ENCODE measurements at places on chromosomes 11 and 22.

- no peak for DNase-seq
Observed at GRCh38 chr11:8956860-8957259, 7.4 kb downstream of the TMEM9B start.

GRCh38 chr22:27133681-27134314 lies 476.4 kb downstream of the MIAT start:
- DNase-seq = no peak

DNA sequence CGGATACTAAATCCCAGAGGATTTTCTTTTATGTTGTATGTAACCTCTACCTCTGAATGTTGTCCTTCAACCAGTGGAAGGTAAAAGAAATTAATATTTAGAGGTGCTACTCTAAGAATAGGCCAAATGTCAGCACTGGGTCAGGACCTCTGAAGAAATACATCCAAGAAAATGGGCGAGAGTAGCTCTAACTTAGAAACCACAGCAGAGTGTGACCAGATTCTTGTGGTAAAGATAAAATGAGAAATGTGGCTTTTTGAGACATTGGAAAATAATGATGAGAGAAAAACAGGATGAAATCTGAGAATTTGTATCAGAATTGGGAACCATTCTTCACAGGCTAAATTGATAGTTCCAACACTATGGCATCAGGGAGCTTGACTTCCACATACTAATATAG lies 63.5 kb downstream of the CSTPP1 start:
- no peak for DNase-seq

GRCh38 chr11:65446446-65447277 lies 24.1 kb downstream of the NEAT1 start:
- no peak for DNase-seq

GRCh38 chr11:77346906-77347603 lies 45.6 kb upstream of the GDPD4 start:
- no peak for DNase-seq

- DNase-seq = no peak
Observed at GRCh38 chr22:27136596-27136995, 479.2 kb downstream of the MIAT start.

- DNase-seq = no peak
Observed at GRCh38 chr22:30640361-30640760, 4.8 kb downstream of the SLC35E4 start.

DNA sequence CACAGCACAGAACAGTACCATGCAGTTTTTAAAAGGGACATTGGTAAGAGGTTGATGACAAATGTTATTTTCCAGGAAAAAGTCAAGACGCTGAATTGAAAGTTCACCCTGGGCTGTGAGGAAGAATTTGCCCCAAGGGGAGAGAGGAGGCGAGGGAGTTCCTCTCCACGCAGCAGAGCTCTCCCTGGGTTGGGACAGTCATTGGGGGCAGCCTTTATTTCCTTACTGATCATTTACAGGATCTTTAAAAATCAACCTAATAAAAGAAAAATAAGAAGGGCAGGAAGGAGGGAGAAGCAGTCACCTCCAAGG lies 49.9 kb upstream of the WNT7B start:
- DNase-seq = no peak

GRCh38 chr11:34267013-34267412 lies 90.8 kb downstream of the ABTB2 start:
- DNase-seq = no peak

GRCh38 chr11:58564231-58564630 lies 11.4 kb downstream of the LPXN start:
- DNase-seq = no peak

DNA sequence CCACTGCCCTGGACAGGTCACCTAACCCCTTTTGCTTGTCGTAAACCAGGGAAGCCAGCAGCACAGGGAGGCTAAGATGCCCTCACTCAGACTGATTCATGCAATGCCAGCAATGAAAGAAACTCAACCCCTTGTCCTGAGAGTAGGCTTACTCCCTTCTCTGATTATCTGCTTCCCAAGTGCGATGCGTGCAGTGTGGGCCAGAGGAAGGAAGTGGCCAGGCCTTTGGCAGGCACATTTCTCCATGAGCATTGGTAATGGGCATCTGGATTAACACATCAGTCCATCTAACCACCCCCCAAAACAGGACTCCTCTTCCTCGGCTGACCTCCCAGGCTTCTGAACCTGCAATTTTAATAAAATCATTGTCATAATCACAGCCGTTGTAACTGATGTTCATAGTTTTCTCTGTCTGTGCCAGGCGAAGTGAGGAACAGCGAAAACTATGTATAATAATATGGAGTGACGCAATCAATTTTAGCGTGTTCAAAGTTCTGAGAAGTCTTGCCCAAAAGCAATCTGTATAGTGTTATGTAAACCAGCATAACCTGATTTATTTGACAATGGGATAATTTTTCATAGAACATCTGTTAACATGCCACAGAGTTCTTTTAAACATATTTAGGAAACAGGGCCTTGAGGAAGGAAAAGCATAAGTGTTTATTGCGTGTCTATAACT lies 33.9 kb downstream of the TST start:
- DNase-seq = no peak

DNA sequence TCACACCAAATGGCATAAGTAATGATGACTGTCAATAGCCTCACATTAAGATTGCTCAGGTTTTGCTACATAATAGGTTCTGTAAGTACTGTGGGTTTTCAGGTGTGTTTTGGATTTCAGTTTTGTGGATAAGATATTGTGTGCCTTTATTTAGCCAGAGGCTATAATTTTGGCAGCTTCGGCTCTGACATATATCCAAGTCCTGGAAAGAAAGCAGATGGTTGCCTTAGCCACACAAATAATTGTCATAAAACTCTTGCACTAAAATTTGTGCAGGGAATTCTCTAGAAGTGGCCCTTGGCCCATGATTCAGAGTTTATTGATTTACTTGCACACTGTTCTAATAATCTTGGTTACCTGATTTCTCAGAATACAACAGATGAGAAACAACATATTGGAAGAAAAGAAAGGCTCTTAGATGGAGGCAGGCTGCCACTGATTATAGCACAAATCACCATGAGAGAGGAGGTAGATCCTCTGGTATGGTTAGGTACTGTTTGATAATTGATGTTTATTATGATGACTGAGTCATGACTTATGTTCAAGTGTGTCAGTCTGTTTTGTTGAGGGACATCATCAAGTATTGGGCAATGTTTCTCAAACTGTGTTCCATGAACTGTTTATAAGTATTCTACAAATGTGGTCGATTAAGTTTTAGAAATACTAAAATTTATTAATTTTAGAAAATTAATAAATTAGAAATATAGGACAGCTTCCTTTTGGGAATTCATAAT lies 9.6 kb downstream of the REXO2 start:
- DNase-seq = no peak

- DNase-seq = no peak
Observed at GRCh38 chr22:37340331-37341262, 58.3 kb downstream of the CYTH4 start.

GRCh38 chr11:61041755-61042518 lies 60.4 kb upstream of the CD5 start:
- DNase-seq = peak; percentile 93

DNA sequence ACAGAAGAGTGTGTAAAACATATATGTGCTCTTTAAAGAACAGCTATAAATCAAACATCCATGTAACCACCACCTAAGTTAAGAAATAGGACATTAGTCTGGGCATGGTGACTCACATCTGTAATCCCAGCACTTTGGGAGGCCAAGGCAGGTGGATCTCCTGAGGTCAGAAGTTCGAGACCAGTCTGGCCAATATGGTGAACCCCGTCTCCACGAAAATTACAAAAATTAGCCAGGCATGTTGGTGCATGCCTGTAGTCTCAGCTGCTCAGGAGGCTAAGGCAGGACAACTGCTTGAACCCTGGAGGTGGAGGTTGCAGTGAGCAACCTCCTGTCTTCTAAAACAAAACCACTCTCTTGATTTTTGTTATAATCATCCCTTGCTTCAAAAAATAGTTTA lies 103.3 kb downstream of the LRRC32 start:
- DNase-seq = no peak

- DNase-seq = no peak
Observed at GRCh38 chr11:70671611-70672010, 273.3 kb downstream of the CTTN start.

- DNase-seq = no peak
Observed at GRCh38 chr11:10072142-10072541, 221.9 kb downstream of the SBF2 start.

- DNase-seq = no peak
Observed at GRCh38 chr11:8596504-8597046, 2.5 kb upstream of the STK33 start.

DNA sequence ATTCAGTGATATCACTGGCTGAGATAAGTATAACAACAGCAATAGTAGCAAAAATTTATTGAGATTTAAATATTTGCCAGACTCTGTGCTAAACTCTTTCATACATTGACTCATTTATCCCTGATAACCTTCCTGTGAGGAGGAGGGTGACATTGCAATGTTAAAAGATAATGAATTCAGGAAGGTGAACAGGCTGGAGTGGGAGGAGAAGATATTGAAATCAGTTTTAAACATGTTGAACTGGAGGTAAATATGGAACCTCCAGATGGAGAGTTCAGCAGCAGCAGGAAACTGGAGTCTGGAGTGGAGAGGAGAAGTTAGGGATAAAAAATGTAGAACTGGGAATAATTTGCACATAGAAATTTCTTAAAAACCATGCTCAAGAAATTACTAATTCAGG lies 142.0 kb upstream of the FAT3 start:
- no peak for DNase-seq

DNA sequence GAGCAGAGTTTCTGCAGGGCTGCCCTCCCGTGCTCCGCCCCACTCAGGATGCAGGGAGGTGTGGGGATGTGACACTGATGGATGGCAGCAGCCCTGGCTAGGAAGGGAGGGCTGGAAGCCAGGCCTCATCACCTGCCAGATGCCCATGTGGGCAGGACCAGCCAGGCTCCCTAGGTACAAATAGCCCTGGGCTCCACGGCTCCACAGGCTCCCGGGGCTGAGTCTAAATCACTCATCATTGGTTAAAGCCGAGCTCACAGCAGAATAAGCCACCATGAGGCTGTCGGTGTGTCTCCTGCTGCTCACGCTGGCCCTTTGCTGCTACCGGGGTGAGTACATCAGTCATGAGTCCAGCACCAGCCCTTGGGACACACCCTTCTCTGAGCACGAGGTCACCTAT lies at the start of gene SCGB1D1:
Gene SCGB1D1, plus strand, starts transcription at position 206 of the 400 bp plus-strand sequence. Its CDS starts 69 bp downstream, at position 275.
- DNase-seq = no peak

- no peak for DNase-seq
Observed at GRCh38 chr11:84212468-84213390, 926.6 kb upstream of the CCDC90B start.

GRCh38 chr11:12587333-12587991 lies 86.8 kb upstream of the TEAD1 start:
- DNase-seq = no peak

GRCh38 chr22:30804626-30805025 lies 110.0 kb downstream of the OSBP2 start:
- no peak for DNase-seq

- peak; percentile 73 for DNase-seq
Observed at GRCh38 chr11:59097113-59097708, 9.8 kb upstream of the FAM111B start.

DNA sequence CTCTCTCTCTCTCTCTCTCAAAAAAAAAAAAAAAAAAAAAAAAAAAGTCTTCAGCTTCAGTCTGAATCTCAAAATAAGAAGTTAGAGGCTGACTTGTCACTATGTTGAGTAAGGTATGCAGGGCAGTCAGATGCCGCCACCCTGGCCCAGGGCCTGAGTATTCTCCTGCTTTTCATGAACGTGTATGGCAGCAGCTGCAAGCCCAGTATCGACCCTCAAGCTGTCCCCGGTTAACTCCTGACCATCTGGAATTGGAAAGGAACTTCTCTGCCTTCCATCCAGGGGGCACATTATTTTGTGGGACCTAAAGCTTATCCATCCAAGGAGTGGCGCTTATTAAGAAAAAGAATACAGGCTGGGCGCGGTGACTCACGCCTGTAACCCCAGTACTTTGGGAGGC lies 11.4 kb downstream of the MRGPRD start:
- no peak for DNase-seq

- peak; percentile 58 for DNase-seq
Observed at GRCh38 chr11:110337570-110338193, 41.3 kb upstream of the RDX start.

DNA sequence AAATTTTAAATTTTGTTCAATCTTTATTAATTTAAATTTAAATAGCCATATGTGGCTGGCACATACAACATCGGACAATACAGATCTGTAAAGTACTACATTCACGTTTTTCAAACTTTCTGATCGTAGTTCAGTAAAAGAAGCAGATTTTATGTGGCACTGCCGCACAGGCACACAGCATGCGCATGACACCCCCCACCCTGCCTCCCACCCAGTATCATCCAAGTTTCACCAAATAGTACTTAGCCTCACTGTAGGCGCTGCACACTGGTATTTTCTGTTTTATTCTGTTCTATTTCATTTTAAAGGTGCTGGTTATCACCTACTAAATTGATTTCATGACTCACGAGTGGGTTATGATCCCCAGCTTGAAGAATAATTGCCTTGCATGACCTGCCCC lies 159.9 kb downstream of the HIPK3 start:
- no peak for DNase-seq

DNA sequence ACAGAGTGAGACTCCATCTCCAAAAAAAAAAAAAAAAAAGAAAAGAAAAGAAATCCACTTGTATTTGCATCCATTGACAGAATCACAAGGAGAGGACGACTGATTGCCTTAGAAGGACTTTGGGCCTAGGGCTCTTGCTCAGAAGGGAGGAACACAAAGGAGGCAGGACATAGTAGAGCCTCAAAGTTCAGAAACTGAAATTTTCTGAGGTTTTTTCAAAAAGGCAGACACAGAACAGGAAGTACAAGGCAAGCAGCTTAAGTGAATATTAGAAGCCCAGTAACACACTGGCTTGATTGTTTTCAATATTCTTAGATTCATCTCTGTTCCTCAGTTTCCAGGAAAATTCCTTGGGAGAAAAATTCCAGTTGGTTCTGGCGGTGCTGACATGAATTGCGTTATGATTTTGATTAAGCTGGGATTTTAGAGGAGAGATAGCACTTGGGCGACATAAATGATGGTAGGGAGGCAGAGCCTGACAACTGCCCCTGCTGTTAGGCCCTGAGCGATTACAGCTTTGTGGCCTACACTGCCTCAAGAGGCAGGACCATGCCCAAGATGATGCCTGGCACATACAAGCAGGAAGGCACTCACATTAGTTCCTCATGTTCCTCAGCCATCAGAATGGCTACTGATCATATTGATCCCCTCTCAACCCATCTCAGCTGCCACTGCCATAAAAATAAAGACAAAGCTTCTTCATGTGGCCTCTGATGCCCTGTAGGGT lies 15.3 kb downstream of the CLPB start:
- DNase-seq = no peak

DNA sequence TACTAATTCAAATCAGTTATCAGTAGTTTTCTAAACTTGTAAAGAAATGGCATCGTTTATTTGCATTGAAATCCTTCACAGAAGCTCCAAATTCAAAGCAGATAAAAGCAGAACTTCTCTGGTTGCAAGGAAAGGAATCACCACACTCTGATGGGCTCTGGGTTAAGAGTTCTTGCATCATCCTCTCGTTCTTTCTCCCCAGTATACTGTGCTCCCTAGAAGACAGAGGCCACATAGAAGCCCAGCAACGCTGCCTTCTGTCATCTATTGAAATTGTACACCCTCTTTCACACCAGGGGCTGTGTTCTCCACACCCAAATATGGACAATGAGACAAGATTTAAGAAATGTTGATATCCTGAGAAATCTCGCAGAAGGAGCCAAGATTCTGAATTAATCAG lies 29.3 kb downstream of the FAT3 start:
- DNase-seq = no peak

All from activated CD4-positive, alpha-beta memory T cell treated with anti-CD3 and anti-CD28 coated beads, Interleukin-2, amount 10 ng/mL, durations not matched to agents 7 days and 5 days (primary cell).